Stimulated activated CD8-positive, alpha-beta memory T cell treated with anti-CD3 and anti-CD28 coated beads, Interleukin-4, amount 100 ng/mL, for 4 hours (primary cell): ENCODE measurements at places on chromosomes 2 and 18.
A peak's percentile ranks its signal among the peaks of the same experiment; 100 is the strongest.

- no peak for DNase-seq
These were observed 3.4 kb downstream of the ZEB2 start for GRCh38 chr2:144516411-144516980.

- no peak for DNase-seq
These were observed 53.6 kb upstream of the CAB39 start for GRCh38 chr2:230658877-230659652.

GRCh38 chr2:215828528-215829184, 184.7 kb downstream of the MREG start:
- DNase-seq: no peak

- DNase-seq: no peak
These were observed 44.4 kb downstream of the PTPN2 start for GRCh38 chr18:12839526-12840196.

DNA sequence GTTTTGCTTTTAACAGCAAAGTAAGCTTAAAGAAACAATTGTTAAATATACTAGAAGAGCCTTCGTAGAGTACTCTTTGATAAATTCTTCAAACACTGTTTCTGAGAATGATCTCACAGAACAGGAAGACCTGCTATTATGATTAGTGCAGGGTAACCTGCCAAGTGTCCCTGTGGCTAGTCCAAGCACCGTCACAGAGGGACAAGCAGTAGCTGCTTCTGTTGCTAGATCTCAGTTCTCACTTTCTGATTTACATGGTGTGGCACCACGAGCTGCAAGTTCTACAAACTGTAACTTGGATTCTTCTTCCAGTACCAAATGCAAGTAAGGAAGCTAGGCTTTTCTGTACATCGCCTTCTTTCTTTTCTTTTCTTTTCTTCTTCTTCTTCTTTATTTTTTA, 121.5 kb downstream of the PIEZO2 start:
- DNase-seq: no peak

DNA sequence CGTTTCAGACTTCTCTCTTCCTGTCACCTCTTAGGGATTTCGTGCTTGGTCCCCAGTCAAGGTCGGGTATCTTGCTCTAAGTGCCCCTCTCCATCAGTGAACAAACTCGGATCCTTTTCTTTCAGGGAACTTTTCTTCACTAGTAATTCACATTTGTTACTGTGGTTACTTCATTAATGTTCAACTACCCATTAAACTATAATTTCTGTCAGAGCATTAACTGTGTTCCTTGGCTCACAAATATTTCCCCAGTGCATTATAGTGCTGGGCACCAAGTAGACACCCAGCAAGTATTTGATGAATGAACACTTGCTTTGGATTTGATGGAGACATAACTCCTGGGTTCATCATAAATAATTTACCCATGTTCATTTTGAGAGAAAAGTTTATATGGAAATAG, 209.7 kb upstream of the KCNJ3 start:
- DNase-seq: no peak

- no peak for DNase-seq
These were observed 691.8 kb upstream of the CHAC2 start for GRCh38 chr2:53075760-53076159.

- DNase-seq: peak; percentile 21
These were observed 50.2 kb downstream of the TEX44 start for GRCh38 chr2:231642631-231643494.
